ENCODE measurements at places on chromosomes 6 and 20.

DNA sequence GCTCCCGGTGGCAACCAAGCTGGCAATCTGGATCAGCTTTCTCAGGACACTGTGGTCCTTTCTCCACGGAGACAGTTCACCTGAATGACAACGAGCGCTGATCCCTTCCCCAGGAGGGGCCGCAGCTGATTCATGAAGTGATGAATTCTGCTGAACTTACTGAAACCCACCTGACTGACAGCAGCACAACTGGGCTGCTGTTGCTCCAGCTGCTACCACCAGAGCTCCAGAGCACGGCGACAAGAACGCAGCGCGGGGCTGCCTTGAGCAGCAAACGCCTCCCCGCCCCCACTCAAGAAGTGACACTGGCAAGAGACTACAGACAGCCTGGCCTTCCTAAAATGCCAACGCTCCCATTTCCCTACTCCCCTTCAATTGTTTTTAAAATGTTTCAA, 10.0 kb downstream of the PXDC1 start:
- no peak for DNase-seq

- DNase-seq, result no peak
Observed at GRCh38 chr20:55004044-55004443, 528.7 kb downstream of the DOK5 start.

DNA sequence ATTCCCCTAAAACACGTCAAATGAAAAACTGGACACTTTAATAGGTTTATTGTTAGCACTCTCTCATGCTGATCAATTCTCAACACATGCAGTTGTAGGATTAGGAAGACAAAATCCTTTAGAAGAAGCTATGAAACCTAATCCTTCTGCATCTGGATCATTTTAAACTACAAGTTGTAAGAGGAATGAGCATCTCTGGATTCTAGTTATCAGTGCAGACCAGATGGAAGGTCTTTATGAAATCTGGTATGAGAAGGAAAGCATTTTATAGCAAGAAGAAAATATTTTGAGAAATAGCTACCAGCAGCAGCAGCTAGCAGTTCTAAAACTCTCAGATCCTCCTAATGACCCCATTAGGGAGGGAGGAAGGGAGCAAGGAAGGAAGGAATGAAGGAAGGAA, 4.1 kb downstream of the HTR1E start:
- DNase-seq, result no peak

DNA sequence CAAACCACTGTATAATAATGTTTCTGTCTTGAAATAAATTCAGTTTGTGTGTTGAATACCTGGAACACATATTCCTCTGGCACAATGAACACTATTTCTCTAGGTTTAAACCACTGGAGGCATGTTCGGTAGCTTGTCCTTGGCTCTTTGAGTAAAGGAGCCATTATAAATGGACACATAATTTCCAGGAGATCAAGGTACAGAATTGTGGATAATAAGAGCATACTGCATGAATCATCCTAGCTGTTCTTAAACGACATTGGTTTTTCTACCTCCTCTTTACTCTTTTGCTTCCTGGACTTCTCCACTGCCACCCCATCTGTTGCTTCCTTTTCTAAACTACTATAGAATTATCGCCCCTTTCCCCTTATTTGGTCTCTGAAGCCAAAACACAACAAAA, 1.2 kb downstream of the CENPW start:
- DNase-seq, result no peak

DNA sequence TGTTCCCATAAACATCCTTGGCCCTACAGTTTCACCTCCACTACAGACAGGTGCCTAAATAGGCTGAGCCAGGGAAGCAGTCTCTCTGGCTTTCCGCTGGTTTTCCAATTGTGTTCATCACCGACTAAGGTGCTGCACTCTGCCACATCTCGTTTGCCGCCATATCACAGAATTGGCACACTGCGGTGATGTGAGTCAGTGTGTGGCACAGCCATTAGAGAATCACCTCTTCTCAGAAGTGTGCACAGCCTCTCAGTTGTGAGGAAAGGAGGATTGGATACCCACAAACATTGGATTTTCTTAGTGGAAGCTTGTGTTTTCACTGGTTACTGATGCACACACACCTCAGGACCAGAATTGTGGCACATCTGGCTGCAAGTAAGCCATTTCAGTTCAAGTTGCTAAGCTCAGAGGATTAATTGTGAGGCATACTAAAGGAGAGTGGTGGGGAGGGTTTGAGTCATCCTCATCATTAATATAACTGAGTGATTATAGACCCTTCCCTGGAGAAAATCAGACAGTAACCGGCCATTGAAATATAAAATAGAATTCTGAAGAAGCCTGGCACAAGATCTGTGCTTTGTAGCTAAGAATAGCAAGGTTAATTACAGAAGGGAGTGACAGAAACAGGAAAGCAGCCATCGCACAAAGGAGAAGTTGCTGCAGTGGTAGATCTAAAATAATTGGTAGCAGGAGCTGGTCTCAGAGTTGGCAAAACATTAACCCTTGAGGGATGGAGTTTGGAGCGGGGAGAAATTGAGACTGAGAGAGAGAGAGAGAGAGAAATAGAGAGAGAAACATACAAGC, 506.9 kb downstream of the LMBRD1 start:
- DNase-seq, result no peak

DNA sequence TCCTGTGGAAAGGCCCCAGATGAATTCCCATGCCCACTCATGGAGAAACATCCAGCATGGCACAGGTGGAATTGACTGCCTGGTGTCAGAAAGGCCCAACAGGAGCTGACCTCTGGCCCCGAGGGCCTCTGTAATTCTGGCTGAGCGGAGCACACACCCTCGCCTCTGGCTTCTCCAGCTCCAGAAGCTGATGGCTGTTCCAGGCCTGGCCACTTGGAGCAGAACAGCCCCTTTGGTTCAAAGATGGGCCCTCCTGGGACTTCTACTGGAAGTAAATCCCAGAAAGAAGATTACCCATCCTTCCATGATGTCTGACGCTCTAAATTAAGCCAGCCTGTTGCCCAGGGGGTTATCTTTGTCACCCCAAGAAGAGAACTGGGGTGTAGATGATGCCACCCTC, 275.1 kb upstream of the CDH4 start:
- no peak for DNase-seq

GRCh38 chr6:1864496-1864895, 254.8 kb downstream of the FOXC1 start:
- no peak for DNase-seq

GRCh38 chr6:79863566-79863965, 83.8 kb downstream of the ELOVL4 start:
- DNase-seq, result no peak

- DNase-seq, result no peak
Observed at GRCh38 chr6:104908888-104909525, 47.9 kb upstream of the LIN28B start.

- DNase-seq, result no peak
Observed at GRCh38 chr6:51285876-51286275, 467.2 kb downstream of the TFAP2B start.

DNA sequence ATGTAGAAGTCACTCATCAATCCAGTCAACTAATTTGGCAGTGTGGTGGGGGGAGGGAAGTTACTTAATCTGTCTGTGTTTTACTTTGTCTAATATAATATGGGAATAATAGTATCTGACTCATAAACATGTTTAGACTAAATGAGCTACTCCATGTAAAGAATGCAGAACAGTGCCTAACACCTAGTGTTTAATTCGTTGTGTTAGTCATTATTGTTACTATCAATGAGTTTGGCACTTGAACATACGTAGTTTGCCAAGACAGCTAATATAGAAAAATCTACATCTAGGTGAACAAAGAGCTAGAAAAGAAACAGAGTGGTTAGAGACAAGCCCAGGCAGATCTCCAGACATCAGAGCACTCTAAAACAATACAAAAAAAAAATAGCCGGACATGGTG, 49.1 kb downstream of the IRAK1BP1 start:
- DNase-seq, result no peak

DNA sequence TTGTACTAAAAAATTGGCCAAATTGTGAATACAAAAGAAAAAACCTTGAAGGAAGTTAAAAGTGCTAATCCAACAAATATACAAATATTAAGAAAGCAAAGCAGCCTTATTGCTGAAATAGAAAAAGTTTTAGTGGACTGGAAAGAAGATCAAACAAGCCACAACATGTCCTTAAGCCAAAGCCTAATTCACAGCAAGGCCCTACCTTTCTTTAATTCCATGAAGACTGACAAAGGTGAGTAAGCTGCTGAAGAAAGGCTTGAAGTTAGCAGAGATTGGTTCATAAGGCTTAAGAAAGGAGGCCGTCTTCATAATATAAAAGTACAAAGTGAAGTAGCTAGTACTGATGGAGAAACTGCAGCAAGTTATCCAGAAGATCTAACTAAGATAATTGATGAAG, 53.5 kb downstream of the TINAG start:
- DNase-seq, result no peak

GRCh38 chr20:43238266-43238665, 48.6 kb upstream of the PTPRT start:
- DNase-seq, result no peak

GRCh38 chr6:52423971-52424381, 3.8 kb downstream of the EFHC1 start:
- no peak for DNase-seq

DNA sequence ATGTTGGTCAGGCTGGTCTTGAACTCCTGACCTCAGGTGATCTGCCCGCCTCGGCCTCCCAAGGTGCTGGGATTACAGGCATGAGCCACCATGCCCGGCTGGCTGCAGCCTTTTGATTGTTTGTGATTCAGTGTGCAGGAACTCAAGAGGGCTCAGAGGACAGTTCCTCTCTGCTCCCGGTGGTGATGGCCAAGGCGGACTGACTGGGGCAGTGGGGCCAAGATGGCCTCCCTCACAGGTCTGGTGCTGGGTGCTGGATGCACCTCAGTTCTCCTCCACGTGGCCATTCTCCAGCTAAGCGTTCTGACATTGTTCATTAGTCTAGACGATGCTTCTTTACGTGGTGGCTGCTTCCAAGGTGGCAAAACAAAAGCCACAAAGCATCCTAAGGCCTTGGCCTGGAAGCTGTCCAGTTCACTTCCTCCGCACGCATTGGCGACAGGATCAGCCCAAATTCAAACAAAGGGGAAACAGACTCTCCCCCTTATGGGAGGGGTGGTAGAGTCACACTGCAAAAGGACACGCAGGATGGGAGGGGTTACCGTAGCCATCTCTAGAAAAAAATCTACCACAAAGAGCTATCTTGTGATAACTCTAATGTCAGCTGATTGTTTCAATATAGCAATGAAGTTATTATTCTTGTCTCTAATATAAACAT, 146.9 kb downstream of the FOXC1 start:
- no peak for DNase-seq

Measured in HuH-7.5 (cell line).